ENCODE measurements at places on chromosomes 5 and 9.

- no peak for DNase-seq
Measured at GRCh38 chr9:10130061-10130675, 482.6 kb downstream of the PTPRD start.

DNA sequence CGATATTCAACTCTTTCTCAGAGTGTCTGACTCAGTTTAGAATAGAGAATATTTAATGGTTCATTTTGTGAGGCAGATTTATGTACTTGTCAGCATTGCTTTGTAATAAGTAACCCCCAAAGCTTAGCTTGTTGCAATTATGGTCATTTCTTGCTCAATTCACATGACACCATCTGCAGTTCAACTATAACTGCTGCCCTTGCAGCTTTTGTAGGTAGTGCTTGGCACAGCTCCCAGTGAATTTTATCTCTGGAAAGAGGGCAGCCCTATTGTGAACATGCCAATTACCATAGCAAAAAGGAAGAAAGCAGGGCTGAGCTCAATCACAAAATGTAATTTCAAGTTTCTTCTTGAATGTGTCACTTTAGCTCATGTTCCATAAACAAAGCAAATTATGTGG is 1587.7 kb upstream of the ACO1 start:
- DNase-seq = no peak

DNA sequence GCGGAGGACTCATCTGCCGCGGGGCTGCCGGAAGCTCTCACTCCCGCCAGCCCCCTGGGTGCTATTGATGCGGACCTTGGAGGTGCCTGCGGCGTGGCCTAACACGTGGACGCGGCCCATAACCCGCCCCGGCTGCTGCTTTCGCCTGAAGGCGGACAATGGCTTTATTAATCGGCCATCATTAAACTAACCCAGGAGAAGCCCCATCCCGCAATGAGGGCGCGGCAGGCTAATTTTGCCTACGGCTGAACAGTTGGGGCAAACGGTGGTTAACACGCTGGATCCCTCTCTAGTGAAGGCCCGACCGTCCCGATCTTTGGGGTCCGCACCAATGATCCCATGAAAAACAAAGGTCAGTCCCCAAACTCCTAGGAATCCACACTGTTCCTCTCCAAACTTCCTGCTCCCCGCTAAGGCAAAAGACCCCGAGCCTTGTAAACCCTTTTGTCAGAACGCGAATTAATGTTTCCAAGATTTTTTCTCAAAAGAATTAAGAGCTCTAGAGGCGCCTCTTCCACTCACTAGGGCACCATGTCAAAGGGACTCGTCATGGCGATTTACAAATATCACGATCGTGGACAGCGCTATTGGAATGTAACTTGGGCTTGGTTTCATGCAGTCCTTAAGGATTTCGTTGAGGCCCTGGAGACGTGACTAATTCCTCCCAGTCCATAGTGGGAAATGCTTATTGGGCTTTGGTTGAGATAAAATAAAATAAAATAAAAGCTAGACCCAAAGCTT is 193.1 kb downstream of the MEF2C start:
- DNase-seq = no peak

DNA sequence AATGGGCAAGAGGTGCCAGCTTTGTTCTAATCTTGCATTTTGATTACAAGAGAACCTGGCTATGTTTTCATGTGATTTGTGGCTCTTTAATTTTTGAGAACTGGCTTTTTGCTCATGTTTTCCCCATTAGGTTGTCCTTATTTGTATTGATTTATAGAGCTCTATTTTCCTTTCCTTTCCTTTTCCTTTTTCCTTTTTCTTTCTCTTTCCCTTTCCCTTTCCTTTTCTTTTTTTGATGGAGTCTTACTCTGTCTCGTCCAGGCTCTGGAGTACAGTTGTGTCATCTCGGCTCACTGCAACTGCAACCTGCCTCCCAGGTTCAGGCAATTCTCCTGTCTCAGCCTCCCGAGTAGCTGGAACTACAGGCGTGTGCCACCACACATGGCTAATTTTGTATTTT is 55.5 kb downstream of the GPBP1 start:
- no peak for DNase-seq

DNA sequence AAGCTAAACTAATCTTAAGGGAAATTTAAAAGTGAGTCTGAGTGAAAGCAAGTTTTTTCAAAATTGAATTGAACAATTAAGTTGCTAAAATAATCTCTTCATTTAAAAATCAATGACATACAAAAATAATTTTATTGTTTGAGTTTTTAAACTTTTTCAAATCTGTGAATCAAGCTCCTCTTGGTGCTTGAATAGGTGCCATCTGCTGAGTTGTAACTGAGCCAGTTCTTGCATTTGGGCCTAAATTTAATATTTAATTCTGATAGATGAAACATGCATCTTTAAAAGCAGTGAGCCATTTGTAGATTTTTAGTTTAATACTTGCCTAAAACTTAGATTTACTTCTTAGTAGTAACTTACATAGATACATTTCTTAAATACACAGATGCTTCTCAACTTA is 31.8 kb downstream of the SPATA31D1 start:
- DNase-seq = no peak

- DNase-seq = no peak
Measured at GRCh38 chr9:77251050-77251449, 73.7 kb downstream of the VPS13A start.

GRCh38 chr9:136039488-136039887 is 55.6 kb downstream of the NACC2 start:
- DNase-seq = no peak

DNA sequence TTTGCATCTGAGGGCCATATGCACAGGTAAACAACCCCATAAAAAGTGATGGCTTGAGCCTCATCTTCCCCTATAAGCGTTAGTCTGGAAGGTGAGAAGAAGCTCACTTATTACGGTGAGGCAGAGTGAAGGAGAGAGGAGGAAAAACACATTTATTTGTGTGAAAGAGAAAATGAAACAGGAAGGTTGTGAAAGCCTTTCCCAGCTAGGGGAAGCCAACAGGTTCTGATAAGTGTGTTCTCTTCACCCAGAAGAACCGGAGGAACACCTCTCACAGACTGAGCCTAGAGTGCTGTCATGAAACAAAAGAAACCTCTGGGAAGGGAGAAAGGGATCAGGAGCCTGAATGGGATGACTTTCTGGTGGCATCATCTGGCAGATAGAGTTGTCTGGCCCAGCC is 192.5 kb downstream of the PTTG1 start:
- no peak for DNase-seq

GRCh38 chr5:146877178-146877681 is 1.3 kb downstream of the PPP2R2B start:
- no peak for DNase-seq

DNA sequence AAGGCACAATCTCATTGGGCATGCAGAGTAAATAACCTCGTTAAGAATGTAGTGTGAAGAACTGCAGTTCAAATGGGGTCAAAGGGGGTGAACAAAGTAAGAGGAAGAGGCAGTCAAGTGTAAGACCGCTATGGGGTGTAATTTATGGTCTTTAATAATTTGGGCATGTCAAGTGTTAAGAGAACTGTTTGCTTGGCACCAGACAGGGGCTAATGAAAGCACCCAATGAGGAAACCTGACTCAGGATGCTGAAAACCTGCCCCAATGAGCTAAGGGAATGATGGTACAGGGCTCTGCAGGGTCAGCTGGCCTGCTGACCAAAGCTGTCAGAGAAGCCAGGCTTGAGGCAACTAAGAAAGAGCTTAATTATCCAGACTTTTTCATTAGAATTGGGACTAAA is 368.1 kb downstream of the DTWD2 start:
- no peak for DNase-seq

DNA sequence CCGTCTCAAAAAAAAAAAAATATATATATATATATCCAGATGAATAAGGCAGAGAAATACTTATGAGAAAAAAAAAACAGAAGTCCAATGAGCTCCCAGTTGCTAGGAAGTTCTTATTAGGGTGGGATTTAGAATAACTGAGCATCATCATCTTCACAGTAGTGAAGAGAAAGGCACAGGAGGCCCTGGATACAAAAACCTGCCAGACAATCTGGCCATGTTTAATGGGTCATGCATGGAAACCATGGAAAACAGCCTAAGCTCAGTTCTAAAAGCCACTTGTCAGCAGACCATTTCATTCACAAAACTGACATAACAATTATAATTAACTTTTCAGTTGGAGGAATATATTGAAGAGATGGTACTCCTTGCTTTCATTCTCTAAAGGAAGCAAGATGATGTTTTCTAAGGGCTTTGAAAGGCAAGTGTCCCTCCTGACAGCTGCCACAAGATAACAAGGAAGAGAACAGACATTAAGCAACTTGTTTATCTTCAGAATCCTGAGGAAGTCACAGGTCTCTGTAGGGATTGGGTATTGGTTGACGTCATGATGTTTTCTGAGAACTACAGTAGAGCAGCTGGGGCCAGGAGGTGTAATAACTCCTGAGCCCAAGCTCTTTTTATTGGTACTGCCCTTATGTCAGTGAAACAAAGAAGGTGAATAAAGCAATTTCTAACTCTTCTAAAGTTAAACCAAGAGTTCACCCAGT is 463.1 kb downstream of the DMAC1 start:
- DNase-seq = no peak

DNA sequence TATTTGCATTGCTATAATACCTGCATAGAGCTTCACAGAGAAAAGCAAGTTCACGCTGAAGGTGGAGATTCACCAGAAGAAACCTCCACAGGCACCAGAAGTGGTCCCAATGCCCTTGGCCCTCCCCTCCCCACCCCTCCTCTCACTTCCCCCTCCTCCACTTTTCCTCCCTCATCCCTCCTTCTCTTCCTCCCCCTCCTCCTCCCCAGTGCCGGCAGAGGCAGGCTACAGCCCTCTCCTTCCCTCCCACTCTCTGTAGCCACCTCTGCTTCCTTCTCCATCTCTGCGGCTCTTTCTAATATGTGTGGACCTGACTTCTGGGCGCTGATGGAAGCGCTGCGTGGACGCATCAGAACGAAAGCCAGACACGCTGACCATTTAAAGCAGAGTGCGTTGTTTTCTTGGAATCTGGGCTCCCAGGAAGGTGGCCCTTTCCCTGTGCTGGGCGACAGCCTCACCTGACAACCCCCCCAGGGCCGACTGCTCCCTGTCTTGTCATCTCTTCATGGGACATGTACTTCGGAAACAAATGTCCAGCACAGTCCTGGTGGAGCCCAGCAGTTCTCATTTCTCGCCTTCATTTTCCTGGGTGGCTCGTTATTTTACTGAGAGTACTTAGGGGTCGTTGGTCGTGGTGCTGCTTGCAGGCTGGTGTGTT is 29.5 kb downstream of the NDUFS6 start:
- DNase-seq = no peak

- no peak for DNase-seq
Measured at GRCh38 chr5:133116601-133117000, 64.8 kb downstream of the HSPA4 start.

GRCh38 chr5:11377896-11378295 is 526.4 kb downstream of the CTNND2 start:
- no peak for DNase-seq

- DNase-seq = no peak
Measured at GRCh38 chr9:99231711-99232110, 9.6 kb downstream of the SEC61B start.

- DNase-seq = no peak
Measured at GRCh38 chr9:99235926-99236634, 14.0 kb downstream of the SEC61B start.

DNA sequence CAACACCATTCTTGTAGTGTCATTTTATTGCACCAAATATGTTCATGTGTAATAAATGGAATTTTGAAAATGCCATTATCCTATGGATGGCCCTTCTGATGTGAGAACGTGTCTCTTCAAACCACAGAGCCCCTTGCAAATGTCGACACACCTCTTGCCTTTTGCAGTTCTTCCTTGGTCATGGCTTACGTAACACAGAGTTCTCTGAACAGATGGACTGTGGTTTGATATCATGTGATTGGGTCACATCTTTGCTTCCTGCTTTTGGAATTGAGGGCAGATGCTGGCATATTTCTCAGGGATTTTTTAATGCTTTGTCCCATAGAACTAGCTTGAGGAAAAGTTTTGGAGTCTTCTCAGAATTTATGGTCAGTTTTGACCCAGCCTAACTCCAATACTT is 4.6 kb downstream of the TGFBR1 start:
- DNase-seq = no peak

GRCh38 chr9:4475301-4475700 is 15.0 kb upstream of the SLC1A1 start:
- no peak for DNase-seq

DNA sequence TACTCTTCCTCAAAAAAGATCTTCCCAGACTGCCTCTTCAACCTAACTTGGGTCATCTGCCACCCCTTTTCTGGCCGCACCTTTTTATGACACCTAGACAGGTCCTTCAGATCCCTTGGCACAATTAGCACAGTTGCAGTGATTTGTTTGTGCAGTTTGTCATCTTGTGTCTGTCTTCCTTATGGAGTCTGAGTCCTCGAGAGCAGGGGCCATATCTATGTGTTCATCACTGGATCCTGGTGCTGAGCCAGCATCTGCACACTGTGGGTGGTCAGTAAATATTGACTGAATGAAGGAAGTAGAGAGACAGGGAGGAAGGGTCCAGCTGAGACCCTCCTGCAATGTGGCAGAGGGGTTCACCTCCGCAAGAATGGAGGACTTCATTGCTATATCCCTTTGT is 14.4 kb downstream of the ERGIC1 start:
- DNase-seq = no peak

GRCh38 chr9:99572567-99572966 is 249.1 kb upstream of the NR4A3 start:
- no peak for DNase-seq

GRCh38 chr5:169765176-169765996 is 128.3 kb downstream of the DOCK2 start:
- DNase-seq = no peak

GRCh38 chr5:140225396-140225795 is 50.4 kb downstream of the CYSTM1 start:
- DNase-seq = no peak

DNA sequence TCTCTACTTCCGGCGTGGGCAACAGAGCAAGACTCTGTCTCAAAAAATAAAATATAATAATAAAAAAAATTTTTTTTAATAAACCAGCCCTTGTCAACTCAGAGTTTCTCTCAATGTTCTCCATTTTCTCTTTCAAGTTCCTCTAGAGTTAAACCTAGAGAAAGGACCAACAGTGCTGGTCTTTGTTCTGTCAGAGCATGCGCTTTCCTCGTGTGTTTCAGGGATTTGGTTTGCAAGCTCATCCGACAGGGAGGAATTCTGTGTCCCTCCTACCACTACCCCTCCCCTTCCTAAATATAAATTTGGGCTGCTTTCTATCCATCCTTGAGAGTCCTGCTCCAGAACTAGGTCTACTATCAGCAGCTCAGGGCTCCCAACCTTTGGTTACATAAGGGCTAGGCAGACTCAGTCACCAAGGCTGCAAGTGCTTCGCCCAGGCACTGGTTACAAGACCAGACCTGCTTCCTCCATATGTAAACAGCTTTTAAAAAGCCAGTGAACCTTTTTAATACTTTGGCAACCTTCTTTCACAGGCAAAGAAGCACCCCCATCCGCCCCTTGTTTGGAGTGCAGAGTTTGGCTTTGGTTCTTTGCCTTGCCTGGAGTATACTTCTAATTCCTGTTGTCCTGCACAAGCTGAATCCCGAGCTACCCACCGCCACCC is 13.5 kb downstream of the SETX start:
- no peak for DNase-seq
